ENCODE measurements at places on chromosomes 11 and 22. TPM values are rescaled to one million over a fixed set of nuclear protein-coding genes. Genes with fewer than 3 reads are reported as not detected.

USH1C gene
- total RNA-seq = not detected

FAM118B gene
- total RNA-seq = 13.6 TPM

AQP11 gene
- 0.46 TPM for total RNA-seq

TMEM223 gene
- 17.1 TPM for total RNA-seq

MMP12 gene
- total RNA-seq = not detected

C1QTNF4 gene
- total RNA-seq = 0.62 TPM

GRCh38 chr22:38218661-38219622, 17.1 kb downstream of the MAFF start:
- DNase-seq = peak; percentile 61

DNA sequence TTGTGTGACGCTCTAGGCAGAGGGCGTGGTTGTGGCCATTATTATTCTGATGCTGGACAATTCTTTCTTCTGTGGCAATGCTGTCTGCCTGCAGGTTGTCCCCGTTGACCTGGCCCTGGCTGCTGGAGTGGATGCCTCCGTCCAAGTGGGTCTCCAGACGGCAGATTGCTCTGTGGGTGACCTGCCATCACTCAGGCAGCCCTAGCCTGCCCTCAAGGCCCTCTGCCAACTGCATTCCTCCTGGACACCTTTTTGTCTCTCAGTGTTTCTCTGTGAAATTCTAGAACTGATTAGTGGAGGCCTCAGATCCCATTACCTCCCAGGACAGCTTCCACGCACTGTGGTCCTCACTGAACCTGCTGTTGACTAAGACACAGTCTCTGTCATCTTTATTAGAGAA, 86.7 kb downstream of the TBC1D22A start:
- DNase-seq = no peak

DNA sequence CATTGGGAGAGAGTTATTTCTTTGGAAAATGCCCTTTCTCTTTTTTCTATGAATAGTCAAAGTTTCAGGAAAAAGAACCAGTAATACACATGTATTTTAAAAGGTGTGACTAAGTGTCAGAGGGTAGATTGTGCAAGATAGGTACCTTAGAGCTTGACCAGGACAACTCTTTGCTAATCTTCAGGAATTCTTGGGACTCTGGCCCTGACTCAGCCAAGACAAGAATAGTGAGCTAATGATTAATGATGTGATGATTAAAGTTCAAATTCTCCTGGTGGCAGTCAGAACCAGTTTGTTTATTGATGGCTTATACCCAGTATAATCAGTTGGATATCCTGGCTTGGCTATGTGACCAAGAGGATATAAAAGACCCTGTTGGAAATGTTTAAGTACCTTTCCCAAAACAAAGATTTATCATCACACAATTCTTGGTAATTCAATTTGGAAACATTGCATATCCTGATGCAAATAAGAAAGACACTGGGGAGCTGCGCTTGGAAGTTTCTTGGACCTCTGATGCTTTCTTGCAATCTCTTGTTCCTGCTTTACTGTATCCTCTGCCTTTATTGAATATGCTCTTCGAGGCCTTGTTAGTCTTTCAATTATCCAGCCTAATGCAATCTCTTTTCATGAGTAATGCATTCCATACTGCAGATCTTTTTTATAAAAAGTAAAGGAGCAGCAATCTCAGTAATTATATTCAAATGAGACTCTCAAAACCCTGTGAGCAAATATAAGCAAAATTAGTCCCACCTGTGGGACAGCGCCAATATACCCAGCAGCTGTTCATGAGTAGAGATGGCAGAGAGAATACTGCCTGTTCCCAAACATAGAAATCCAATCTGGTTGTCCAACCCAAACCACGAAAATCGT, 48.0 kb upstream of the CEP126 start:
- DNase-seq = no peak

GRCh38 chr11:61574611-61575010, 6.3 kb downstream of the SYT7 start:
- DNase-seq = no peak

DNA sequence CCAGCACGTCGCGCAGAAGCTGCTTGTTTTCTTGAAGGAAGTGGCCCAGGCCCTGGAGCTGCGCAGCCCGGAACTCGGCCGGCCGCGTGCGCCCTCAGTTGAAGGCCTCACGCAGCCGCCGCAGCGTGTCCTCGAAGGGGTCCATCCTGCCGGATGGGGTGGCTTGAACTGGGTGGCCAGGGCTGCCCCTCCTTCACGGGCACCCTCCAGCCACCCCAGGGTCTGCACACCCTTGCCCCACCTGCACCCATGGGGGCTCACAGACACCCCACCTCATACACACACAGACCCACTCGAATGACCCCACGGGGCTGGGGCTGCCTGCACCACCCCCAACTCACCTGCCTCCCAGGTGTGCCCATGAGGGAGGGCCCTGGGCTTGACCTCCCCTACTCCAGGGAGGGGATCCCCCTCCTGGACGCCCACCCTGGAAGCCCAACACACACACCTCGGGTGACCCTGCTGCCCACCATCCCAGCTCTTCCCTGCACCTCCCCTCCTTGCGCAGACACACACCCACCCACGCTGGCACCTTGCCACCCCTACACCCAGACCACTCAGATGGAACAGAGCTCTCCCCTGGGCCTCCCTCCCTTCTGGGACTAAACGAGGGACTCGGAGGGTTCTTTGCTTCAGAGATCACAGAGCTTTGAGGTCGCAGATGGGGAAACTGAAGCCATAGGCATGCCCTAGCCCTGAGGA, 6.8 kb downstream of the ALDH3B2 start:
- no peak for DNase-seq

DNA sequence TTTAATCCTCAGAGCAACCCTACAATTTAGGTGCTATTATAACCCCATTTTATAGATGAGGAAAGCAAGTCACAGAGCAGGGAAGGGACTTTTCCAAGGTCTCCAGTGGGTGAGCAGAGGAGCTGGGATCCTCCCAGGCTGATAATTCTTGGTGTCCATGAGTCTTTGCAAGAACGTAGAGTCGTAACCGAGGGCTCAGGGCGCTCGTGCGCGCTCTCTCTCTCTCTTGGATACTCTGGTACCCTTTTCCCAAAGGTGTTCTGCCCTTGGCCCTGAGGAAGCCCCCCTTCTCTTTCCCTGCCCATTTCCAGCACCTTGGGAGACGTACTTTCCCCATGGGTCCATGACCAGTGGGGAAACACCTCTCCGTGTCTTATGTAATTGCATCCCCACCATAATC, 5.2 kb upstream of the ZP1 start:
- DNase-seq = no peak

DNA sequence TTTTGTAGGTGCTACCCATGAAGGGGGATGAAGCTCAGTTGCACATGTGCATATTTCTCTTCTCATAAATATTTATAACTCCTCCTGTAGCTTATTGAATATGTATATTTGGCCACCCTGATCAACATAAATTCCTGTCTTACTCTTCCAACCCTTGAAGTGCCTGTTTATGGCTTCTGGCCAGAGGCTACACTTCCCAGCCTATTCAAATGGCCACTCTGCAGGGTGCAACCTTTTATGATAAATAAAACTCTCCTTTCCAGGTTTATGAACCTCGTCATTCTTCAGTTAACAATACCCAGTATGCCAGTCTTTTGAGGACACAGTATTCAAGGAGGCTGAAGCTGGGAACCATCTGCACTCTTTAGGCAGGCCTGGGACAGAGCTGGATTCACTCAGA, 2.6 kb upstream of the RTL6 start:
- DNase-seq = no peak

- no peak for DNase-seq
These were observed 17.1 kb upstream of the C11orf96 start for GRCh38 chr11:43925063-43925931.

GRCh38 chr22:24751518-24751917, 23.0 kb downstream of the PIWIL3 start:
- no peak for DNase-seq

- DNase-seq = no peak
These were observed 127.2 kb downstream of the MAML2 start for GRCh38 chr11:96215826-96216225.

- DNase-seq = no peak
These were observed 155.7 kb downstream of the RRAS2 start for GRCh38 chr11:14203321-14203720.

- DNase-seq = peak; percentile 18
These were observed 53.4 kb upstream of the EMID1 start for GRCh38 chr22:29152045-29152953.

DNA sequence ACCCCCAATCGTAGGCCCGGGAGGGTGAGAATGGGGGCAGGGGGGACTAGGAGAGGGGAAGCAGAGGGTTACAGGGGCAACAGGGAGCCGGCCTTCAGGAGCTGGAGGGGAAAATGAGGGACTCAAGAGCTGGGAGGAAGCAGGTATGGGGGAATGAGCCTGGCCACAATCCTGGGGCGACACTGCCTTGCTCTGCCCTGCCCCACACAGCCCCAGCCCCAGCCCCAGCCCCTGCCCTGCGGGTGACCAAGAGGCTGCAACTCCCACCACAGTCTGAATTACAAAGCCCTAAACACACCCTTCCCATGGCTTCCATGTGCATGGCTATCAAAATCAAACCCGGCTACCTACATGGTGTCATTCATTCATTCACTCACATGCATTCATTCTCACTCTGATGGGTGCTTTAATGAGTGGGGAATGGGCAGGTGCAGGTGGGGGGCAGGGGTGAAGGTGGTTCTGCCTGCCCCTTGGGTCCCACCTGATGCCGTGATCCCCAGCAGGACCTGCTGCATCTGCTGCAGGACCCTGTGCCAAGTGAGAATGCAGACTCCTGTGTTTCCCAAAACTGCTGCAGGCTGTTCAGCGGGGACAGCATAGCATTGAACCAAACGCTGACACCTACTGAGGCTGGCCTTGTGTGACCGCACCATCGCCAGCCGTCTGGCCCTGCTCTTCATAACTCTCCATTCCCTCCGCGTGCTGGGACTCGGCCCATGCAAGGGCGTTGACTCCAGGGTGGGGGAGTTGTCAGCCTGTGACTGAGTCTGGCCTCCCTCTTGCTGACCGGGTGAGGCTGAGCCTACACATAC, 9.5 kb upstream of the LINC01488 start:
- DNase-seq = no peak

DNA sequence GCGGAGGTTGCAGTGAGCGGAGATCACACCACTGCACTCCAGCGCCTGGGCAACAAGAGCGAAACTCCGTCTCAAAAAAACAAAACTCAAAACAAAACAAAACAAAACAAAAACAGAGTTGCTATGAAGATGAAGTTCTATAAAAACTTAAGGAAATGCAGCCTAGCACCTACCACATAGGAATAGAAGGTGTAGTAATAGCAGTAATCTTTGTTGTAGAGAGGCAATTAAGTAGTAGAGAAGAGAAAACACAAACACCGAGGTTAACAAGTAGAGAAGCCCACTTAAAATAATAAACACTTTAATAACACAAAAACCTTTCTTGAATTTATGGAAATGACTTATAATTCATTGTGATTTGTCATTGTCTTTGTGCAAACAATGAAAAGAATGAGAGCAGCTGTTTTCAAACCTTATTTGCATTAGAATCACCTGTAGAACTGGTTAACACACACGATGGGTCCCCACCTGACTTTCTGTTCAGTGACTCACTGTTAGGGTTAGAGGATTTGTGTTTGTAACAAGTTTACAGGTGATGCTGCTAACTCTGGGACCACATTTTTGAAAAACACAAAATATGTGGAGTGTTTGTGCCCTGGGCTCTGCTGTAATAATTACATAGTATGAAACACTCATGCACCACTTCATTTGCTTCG, 43.1 kb downstream of the TYR start:
- DNase-seq = no peak

GRCh38 chr22:29204455-29205183, 1.1 kb upstream of the EMID1 start:
- no peak for DNase-seq
